ENCODE measurements at places on chromosomes 3 and 15.

DNA sequence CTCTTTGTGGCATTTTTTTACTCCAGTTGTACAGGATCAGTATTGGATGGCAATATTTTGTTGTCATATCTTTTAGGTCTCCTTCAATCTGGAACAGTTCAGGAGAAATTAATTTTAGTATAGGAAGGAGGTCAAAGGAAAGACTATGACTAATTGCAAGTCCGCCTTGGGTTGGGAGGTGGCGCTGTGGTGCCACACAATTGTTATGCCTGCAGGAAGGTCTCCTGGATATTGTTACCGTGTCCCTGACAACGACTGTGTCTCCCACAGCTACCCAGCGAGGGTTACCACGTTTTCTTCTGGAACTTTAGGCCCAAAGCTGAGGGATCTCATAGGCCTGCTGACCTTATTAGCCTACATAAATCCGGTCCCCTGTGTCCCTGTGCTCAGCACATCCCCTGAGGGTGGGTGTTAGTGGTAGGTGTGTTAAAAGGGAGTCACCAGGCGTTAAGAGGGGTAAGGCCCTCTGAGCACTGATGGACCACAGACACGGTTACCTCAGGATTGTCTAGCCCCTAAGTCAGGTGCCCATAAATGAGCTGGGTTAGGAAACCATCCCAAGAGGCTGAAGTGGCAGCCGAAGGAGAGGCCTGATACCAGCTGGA is 31.5 kb downstream of the KCNAB1 start:
- DNase-seq, result peak; percentile 66

GRCh38 chr15:25891081-25891480 is 28.0 kb upstream of the ATP10A start:
- DNase-seq, result no peak

DNA sequence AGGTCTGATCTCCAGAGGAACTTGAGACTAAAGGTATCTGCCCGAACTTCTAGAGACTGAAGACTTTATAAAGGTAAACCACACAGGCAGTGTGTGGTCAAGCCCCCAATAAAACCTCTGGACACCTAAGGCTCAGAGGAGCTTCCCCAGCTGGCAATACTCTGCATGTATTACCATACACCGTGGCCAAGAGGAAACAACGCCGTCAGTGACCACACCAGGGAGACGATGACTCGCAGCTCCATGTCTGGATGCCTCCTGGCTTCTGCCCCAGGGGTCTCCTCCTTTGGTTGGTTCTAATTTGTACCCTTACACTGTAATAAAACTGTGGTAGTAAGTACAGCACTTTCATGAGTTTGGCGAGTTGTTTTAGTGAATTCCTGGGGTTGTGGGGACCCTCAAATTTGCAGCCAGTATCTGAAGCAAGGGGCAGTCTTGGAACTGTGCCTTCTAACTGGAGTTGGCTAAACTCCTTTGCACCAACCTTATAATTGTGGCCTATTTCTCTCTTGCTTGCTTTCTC is 32.1 kb upstream of the BCL2L10 start:
- no peak for DNase-seq

DNA sequence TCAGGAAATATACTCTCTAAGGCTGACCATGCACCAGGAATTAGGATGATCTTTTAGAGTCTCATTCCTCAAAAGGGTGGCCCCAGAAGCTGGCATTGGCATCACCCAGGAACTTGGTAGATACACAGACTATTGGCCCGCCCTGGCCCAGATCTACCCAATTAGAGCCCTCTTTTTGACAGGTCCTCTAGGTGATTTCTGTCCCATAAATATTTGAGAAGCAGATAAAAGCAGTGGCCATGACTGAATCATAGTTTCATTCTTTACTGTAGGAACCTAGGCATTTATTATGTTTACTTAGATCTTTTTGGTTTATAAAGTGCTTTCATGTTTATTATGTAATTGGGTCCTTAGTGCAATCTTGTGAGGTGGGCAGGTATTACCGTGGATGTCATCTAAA is 7.6 kb downstream of the TLNRD1 start:
- no peak for DNase-seq

DNA sequence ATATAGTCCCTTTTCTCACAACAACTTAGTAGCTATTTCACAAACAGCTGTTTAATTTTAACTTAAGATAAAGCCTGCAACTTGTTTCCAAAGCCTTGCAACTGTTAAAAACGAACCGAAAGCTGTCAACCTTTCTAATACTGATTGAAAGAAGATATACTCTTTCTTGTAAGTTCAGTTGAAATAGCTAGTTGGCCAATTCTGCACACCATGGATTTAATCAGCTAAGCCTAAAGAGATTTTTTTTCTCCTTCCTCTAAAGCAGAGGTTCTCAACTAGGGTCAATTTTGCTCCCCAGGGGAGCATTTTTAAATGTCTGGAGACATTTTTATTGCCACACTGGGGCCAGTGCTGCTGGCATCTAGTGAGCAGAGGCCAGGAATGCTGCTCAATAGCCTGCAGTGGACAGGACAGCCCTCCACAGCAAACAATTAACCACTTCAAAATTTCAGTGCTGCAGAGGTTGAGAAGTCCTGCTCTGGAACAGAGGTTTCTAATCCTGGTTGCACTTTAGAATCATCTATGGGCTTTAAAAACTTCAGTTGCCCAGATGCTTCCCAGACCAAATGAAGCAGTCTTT is 26.2 kb downstream of the MINDY4B start:
- no peak for DNase-seq

DNA sequence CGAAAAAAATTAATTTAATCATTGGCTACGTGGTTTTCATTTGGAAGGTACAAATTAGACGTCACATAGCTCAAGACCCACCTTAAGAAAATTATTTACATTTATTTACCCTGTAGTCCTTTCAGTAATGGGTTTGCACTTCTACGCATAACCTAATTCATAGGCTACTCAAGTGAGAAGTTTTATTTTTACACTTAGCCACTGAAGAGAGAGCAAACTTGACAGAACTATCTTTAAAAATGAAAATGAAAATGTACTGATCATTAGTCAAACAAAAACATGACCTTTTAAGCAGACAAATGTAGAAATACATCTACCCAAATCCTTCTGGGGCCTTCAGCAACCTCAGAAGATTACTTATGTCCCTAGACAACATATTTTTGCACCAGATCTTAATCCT is 269.4 kb upstream of the TTC14 start:
- no peak for DNase-seq

DNA sequence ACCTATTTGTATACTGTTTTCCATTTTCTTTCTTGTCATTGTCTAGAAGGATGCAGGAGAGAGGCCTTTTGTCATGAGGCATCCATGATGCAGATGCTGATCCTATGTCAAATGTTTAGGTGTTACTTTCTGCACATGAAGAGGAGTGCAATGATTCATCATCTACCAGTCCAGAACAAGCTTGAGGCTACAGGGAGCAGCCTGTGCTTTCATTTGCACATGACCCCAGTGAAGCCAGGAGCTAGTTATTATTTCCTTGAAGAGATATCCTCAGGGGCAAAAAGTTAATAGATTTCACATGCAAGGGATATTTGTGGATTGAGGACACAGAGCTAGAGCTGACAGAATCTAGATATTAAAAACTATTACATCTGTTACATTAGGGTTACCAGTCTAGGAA is 204.4 kb upstream of the TGFBR2 start:
- no peak for DNase-seq

DNA sequence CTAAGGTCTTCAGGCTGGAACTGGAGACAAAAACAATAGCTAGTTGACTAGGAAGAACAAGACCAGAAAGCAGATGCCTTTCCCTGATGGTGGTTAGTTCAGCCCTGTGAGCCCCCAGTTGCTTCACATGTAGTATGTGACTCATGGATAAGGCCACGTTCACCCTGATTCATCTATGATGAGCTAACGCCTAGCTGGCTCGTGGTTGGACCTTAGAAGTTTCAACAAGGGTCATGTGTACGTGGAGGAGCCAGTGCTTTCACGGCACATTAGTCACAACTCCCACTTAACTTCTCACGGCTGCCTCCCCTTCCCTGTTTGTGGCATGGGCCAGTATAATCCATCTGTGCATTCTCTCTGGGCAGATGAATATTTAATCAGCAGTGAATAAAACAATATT is 20.6 kb downstream of the COL8A1 start:
- DNase-seq, result no peak

- DNase-seq, result no peak
Measured at GRCh38 chr3:147391781-147392624, 14.3 kb downstream of the ZIC4 start.

GRCh38 chr15:101620671-101621070 is 31.5 kb downstream of the TM2D3 start:
- no peak for DNase-seq

DNA sequence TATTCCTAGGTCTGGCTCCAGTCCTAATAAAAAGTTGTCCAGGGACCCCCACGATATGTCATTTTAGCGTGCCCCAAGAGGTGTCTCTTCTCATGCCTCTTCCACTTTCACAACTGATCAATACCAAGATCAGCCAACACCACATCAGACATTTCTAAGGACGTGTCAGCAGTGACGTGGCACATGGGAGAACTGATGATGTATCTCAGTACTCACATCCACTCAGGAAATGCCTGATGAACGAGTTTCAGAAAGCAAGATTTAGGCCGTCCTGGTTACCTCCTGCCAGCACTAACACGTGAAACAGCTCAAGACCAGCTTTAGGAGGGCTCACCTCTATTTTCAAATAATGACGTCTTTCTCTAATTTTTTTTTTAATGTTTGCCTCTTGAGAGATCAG is 19.6 kb downstream of the VGLL4 start:
- DNase-seq, result peak; percentile 67

DNA sequence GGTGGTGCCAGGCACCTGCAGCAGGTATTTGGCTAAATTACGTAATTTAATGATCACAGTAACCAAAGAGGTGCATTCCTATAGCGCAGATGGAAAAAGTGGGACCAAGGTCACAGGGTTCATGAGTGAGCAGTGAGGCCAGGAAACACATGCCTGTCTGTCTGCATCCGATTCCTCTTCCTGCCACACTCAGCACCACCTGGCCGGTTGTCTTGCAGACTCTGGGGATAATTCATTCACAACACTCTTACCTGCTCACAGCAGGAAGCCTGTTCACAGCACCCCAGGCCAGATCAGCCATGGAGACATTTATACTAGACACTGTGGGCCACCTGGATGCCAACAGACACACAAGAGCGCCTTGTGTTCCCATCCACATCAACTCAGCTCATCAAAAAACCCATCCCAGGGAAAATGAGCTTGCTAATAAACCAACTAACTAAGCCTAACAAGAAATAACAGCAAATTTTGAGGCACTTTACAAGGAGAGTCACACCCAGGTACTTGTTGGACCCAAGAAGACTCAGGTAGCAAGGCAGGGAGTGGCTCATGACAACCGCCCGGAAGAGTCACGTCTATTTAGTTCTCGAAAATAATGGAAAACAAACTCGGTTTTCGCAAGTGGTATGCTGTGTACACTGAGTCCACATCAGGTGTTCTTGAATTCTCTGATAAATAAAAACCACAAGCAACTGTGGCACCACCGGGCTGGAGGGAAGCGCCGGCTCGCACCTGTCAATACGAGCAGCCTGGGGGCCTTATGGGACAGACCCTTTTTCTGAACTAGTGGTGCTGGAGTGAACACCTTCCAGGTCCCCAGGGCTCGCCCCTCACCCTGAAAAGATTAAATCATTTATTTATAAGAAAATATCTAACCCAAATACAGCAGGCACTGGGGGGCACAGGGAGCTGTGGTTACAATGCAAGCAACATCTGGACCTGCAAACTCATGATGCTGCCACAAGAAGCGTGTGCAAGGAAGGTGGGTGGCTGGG is 40.5 kb downstream of the FAM174B start:
- no peak for DNase-seq

DNA sequence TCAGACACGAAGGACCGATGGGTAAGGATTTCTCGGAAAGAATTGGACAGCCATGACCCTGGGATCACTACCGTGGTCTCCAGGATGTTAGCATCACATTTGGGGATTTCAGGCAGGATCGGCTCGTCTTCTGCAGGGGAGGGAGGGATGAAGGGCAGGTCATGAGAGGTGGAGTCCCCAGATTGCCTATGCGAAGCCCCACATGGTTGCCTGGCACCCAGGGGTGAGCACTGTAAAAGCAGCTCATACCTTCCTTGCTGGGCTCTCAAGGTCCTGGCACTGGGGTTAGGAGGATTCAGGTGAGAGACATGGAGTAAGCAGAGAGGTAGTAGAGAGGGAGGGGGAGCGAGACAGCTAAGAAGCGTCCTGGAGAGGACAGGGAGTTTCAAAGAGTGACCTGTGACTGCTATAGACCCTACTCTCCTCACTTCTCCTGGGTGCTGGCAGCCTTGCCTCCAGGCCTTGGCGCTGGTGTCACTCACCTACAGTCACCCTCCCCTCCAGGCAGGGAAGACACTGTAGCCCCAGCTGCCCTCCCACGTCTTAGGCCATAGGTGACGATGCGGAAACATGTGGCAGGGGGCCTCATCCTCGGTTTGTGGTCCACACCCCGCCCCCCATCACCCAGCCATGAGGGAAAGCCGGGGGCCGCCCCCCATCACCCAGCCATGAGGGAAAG is 15.0 kb upstream of the EHD4 start:
- no peak for DNase-seq

DNA sequence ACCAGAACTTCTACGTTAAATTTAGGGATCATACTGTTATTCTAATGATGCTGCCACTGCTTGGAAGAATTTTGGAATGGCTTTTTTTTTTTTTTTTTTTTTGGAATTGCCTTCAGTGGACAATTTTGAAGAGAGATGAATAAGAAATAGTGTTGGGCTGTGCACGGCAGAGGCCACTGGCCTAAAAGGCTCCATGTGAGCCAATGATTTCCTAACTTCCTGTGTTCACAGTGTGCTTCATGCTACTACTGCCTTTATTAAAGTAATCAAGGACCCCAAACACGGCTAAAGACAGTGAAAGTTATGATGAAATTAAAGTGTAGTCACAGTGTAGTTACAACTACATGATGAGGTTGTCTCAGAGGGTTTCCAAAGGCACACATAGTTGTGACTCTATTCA is 100.8 kb upstream of the TNFAIP8L3 start:
- DNase-seq, result no peak

Data from activated T-cell treated with anti-CD3 and anti-CD28 coated beads, Interleukin-2, amount 50 U/mL, for 24 hours (primary cell).